ENCODE measurements at places on chromosomes 12 and 14.

GRCh38 chr12:59322473-59322872, 273.4 kb upstream of the SLC16A7 start:
- DNase-seq: no peak

DNA sequence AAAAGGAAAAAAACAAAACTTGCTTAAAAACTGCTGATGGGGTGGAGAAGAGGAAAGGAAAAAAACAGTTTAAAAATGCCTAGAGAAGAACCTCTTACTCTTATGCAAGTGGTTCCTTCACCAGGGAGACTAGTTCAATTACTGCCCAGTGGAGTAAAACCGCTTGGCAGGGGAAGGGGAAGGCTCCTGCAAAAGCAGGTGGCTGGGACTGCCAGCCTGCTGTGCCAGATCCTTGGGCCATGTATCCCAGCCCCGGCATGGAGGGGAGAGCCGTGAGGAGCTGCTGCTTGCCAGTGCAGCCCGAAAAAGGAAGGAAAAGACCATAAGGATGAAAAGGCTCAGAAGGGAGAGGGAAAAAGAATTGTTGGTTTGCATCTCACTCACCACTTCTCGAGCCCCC, 123.0 kb downstream of the FSCB start:
- no peak for DNase-seq

DNA sequence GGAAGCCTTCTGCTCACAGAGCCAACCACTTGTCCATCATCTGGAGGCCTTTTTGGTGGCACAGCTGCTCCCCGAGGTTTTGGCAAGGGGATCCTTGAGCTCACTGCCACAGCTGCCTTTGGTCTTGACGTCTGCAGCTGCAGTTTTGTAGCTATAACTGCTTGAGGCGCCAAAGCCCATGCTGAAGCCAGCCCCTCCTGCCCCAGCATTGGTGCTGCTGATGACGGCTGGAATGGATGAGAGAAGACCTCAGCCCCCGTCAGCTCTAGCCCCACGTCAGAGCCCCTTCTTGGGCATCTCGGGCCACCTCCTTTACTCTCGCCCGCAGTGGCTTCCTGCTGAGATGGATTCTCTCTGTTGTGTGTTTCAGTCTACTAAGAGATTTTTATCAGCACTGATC, 12.3 kb upstream of the KRT74 start:
- DNase-seq: no peak

- DNase-seq: no peak
Measured at GRCh38 chr14:67016856-67017255, 172.4 kb upstream of the GARIN2 start.

- no peak for DNase-seq
Measured at GRCh38 chr12:3233797-3234196, 156.6 kb downstream of the TSPAN9 start.

- DNase-seq: no peak
Measured at GRCh38 chr12:30461026-30461615, 234.5 kb downstream of the IPO8 start.
